ENCODE measurements at places on chromosomes 2 and 18.

DNA sequence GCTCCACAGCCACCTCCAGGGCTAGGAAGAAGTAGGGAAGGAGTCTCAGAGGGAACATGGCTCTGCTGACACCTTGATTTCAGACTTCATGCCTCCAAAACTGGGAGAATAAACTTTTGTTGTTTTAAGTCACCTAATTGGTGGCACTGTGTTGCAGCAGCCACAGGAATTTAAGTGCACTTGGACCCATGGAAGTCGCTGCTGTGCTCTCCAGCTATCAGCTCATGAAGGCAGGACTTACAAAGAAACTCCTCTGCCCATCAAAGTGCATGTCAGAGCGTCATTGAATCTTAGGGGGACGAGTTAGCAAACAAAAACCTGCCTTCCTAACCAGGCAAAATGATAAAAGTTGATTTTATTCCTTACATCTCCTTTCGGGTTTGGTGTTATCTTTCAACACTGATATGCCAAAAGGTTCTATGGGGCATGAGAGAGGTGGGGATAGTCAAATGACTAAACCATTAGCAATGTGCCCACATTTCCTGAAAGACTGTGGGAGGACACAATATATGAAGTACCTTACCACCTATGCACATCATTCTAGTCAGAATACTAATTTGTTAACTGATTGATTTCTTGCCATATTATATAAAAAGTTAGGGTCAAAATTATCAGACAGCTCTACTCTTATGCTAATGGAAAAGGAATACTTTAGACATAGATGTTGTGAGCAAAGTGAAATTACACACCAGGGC lies 235.8 kb upstream of the TNP1 start:
- DNase-seq: no peak

GRCh38 chr18:34730774-34731173 lies 20.7 kb downstream of the DTNA start:
- DNase-seq: no peak

DNA sequence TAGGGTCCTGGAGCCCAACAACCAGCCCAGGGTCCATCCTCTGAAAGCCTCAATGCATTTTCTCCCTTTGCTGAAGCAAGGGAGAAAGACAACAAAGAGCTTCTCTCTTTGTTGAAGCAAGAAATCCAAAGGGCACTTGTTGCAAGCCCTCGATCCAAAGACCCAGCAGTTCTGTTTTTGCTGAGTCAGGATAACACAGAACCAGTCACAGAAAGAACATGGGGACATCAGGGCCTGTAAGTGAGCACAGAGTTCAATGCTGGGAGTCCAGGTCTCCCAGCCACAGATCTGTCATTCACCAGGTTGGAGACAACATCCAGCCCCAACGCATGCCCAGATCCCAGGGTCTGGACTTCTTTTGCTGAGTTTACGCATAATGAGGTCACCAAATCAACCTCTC lies 315.8 kb upstream of the KLHL29 start:
- DNase-seq: no peak

- no peak for DNase-seq
Measured at GRCh38 chr2:36458106-36458505, 102.5 kb downstream of the CRIM1 start.

DNA sequence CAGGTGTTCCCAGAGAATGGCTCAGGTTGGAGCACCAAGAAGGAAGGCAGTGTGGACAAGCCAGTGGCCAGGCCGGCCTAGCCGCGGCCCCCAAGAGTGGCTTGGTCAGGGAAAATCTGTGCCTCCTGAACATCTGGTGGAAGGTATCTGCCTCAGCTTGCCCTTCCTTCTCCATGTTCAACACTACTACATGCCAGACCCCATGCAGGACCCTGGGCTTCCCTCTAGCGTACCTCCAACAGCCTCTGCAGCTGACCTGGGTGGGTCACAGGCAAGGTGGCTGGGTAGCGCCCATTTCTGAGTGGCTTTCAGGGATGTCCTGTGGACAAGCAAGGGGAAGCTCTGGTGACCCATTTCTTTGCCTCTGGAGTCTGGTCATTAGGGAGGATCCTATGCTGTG lies 7.7 kb downstream of the WNT10A start:
- DNase-seq: no peak

DNA sequence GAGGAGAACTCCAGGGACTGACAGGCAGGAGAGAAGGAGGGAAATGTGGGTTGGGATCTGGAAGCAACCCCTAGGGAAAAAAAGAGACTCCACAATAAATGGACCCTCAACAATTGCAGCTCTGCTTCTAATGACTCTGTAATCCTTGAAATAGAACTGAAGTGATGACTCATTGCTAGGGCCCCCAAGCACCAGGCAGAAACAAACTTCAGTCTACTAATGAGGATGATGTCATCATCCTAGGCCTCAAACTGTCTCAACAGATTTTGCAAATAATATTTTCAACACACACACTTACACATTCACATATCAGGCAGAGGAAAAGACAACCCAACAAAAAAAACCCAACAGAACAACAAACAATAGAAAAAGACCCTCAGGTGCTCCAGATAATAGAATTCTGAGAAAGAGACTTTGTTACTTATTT lies 143.3 kb downstream of the HDAC4 start:
- DNase-seq: no peak

- no peak for DNase-seq
Measured at GRCh38 chr2:106020821-106021661, 173.1 kb downstream of the UXS1 start.

- no peak for DNase-seq
Measured at GRCh38 chr2:86631846-86632485, 8.3 kb upstream of the RNF103 start.

DNA sequence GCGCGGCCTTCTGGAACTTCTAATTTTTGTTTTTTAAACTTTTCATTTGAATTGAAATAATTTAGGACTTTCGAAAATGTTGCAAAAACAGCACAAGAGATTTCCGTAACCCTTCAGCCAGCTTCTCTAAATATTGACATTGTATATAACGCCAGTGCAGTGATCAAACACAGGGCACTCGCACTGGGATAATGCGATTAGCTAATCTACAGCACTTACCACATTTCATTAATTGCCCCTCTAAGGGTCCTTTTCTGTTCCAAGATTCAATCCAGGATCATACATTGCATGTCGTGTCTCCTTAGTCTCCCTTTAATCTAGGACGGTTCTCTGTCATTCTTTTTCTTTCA lies 343 bp upstream of the CD302 start:
- no peak for DNase-seq

- no peak for DNase-seq
Measured at GRCh38 chr2:185854885-185855284, 116.3 kb downstream of the FSIP2 start.
